Pulmonary artery endothelial cell (primary cell): ENCODE measurements at places on chromosomes 1 and 21.

DNA sequence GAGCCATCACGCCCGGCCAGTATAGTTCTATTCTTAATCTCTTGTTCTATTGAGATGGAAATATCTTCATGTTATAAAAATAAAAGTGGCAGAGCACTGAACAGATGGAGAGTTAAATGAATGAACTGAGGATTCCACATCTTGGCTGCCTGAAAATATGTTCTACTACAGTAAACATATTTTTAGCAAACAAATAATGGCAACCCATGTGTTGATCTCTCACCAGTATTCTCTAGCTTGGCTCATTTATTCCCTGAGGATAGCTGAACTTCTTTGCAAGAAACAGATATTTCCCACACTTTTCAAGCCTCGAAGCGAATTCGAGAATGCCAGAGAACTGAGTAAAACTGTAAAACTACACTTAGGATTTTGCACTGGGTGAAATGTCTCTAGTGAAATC is 58.9 kb downstream of the DIRAS3 start:
- no peak for DNase-seq

GRCh38 chr1:15219280-15220023 is 27.6 kb upstream of the FHAD1 start:
- DNase-seq: no peak

- no peak for DNase-seq
These were observed 190.4 kb downstream of the MIS18A start for GRCh38 chr21:32088471-32088870.

DNA sequence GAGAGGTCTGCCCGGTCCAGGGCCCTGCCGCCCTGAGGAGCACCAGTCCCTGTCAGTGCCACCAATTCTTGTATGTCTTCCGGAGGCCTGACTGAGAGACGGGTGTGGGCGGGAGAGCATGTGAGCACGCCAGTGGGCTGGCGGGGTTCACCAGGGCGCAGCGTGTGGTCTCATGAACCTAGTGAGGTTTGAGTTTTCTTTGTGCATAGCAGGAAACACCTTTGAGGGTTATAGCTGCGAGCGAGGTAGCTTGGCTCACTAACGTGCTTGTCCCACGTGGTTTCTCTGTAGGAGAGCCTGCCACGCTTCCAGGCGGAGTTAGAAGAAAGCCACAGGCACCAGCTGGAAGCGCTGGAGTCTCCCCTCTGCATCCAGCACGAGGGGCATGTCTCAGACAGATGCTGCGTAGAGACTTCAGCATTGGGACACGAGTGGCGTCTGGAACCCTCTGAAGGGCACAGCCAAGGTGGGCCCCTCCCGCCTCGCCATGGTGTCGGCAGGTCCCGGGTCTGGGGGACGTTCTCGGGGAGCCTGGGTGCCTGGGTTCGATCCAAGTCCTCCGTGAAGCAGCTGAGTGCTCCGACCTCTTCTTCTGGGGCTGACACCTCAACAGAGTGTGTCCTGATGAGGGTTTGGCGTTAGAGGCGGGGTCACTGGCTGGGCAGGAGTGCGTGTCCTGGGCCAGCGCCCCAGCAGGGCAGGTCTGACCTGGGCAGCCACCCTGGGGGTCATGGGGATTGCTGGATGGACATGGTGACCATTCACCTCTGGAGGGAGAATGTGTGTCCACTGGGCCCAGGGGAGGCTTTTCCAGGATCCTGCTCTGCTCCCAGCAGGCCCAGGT is 31.4 kb downstream of the PCNT start:
- no peak for DNase-seq

DNA sequence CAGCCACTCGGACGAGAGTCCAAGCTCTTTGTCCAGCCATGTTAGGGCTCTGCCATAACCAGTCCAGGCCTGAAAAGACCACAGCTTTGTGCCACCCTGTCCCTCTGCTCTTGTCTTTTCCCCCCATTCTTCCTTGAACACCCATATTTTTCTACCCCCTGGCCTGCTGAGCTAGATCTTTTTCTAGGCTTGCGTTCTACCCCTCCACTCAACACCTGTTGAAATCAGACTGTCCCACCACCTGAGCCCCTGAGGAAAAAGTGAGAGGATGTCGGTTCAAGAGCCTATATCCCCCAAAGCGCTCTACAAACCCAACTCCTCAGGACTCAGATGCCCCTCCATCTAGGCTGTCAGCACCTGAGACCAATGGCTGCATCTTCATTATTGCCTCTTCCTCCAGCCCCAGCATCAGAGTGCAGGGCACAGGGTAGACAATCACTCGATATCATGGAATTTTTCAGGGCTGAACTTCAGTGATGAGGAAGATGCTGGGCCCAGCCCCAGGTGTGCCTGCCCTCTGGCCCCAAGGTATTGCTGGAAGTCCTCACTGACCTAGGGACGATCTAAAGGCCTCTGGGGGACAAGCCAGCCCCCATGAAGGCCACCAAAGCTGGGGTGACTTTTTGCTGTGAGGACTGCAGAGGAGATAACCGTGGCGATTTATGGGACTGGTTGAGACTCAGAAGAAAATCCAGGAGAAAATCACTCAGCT is 75.3 kb downstream of the CD247 start:
- no peak for DNase-seq
